ENCODE measurements at places on chromosomes 16 and 17.

DNA sequence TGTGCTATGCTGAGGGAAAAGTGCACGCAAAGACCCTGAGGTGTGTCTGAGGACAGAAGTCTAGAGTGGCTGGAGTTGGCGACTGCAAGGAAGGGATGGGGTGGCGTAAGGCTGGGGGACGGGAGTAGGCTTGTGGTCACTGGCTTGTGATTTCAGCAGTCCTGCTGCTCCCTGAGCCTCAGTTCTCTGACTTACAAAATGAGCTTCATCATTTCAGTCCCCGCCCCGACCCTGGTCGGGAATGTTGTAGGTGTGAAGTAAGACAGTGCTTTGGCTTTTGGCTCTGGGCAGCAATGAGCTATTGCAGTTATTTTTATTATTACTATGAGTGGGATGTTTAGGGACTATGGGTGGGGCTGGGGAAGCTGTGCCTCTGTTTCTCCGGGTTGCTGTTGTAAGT, 8.6 kb downstream of the ADGRG1 start:
- DNase-seq: no peak

DNA sequence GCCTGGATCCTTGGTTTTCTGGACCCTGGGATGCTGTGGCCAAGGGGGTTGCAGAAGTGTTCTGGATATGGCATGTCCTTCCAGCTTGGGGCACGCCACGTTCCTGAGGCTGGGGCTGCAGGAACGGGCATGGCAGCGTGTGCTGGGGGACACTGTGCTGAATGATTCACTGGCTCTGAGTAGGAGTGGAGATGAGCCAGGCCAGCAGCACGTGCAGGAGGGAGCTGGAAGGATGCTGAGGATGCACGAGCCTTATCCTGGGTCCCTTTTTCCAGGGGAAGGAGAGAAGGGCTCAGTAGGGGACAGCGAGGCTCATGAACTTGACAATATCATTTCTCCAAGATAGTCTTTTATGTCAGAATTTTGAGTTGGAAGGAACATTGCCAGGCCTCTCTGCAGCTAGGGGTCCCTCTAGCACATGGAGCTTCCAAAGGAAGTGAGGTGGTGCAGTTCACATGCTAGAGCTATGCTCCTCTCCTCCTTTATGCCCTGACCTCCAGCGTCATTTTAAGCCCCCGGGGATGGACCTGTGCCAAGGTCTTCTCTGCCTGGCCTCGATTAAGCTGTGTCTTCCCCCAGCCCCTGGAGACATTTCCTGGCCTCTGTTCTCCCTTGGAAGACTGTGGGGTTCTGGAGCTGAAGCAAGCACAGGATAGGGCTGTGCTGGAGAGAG, 125.9 kb downstream of the OR1D5 start:
- DNase-seq: no peak

DNA sequence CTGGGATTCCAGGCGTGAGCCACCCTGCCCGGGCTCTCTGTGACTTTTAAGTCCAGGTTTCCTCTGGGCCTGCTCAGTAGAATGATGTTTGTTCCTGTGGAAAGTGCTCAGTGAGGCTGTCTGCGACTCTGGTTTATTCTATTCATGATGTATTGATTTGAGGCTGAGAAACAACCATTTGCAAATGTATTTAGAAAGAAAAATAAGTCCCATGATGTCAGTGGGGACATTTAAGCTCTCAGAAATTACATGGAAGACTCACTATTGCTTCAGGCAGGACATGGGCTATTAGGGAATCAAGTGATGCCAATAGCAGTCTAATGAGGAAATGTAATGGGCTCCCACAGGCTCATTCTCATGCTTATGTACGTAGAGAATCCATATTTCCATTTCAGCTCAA, 22.2 kb upstream of the KCNG4 start:
- no peak for DNase-seq

DNA sequence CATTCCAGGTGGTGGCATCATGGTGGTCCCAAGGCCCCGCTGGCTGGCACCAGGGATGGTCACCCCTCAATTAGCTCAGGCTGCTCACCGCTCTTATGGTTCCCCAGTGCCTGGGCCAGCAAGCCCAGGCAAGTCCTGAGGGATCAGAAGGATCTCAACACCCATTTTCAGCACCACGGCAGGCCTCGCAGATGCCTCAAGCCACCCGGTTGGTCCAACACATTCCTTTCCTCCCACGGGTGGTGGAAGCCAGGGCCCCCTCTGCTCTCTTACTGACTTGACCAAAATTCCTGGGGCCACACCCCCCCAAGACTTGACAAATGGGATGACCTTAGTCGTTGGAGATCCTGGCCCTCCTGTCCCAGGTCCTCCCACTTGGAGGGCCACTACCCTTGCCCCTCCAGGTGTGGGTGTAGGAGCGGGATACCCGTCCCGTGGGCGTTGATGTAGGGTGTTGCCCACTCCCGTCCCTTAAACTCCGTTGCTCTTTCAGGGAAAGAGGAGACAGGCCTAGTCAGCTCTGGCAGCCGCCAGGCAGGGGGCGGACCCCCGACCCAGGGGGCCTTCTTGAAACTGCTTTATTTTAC, 5.9 kb downstream of the ZNF205 start:
- DNase-seq: no peak

DNA sequence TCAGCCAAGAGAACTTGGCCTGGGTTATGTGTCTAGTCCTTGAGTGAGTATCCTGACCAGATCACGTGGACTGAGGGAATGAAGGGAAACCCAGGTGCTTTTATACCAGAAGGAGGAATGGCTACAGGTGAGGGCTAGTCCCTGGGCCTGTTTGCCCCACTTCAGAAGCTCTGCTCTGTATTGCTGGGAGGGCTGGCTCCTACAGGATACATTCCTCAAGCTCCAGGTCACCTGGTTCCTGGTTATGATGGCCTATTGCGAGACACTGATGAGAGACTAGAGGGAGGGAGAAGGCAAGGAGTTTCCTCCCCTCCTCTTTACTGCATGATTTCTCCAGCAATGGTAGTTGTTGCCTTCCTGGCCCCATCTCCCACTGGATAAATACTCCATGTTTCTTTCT, 19.0 kb upstream of the SMG8 start:
- no peak for DNase-seq
